ENCODE measurements at places on chromosomes 2 and 18.

- no peak for DNase-seq
These were observed 52.7 kb upstream of the CALCRL start for GRCh38 chr2:187500585-187501359.

DNA sequence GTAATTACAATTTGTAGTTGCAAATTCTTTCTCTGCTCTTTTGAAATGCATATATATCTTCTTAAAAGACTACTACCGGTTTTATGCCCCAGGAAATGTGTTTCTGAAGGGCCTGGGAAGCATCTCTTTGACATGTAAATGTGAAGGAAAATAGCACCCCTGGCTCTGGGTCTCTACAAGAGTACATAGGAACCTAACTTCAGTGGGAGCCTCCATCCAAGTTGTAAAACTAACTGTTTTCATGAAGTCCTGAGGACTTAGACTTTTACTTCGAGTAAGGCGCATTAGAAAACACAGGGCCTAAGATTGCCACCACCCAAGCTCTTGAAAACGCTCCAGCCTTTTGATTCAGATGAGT is 99.4 kb downstream of the CBLN2 start:
- no peak for DNase-seq

GRCh38 chr2:111057045-111057444 is 63.7 kb upstream of the BCL2L11 start:
- DNase-seq: no peak

DNA sequence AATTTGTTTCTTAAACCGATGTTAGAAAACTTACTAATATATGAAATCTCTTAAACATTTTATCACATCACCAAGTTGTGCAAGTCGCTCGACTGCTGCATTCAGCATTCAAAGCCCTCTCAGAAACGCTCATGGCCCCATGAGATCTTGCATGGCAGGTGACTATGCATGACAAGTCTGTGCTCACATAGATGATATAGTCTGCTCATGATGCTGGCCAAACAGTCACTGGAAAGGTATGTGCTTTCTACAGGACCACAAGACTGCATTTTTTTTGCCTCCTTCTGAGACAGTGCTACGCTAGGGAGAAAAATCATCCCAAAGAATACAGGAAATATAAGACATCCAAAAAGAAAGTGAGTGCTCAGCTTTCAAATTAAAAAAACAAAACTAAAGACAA is 98.3 kb upstream of the ZBTB14 start:
- DNase-seq: no peak

All from stimulated activated CD8-positive, alpha-beta memory T cell treated with anti-CD3 and anti-CD28 coated beads, Interleukin-4, amount 100 ng/mL, for 24 hours (primary cell).